ENCODE measurements at places on chromosomes 2 and 18. TPM values are rescaled to one million over a fixed set of nuclear protein-coding genes. Genes with fewer than 3 reads are reported as not detected.

DNA sequence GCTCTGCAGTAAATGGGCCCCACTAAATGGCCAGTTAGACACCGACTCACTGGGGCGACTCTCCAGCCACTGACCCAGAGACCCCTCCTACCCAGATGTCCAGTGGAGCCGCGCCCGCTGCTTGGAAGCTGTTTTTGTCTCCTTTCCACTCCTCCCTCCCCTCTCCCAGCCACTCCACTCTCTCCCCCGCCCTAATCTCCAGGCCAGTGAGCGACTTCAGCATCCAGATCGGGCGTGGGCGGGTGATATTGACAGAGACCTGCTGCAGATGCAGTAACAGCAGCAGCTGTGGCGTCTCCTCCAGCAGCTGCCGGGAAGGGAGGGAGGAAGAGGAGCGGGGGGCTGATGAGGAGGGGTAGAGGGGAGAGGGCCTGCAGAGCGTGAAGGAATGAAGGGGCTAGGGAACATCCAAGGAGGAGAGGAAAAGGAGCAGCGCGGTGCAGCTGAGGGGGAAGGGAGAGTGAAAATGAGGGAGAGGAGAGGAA lies at the start of gene SCN7A:
TSS of gene SCN7A (minus strand) at position 110 of the 485 bp plus-strand sequence. CDS start 16,553 bp downstream, outside the sequence.
- peak; percentile 54 for DNase-seq

DNA sequence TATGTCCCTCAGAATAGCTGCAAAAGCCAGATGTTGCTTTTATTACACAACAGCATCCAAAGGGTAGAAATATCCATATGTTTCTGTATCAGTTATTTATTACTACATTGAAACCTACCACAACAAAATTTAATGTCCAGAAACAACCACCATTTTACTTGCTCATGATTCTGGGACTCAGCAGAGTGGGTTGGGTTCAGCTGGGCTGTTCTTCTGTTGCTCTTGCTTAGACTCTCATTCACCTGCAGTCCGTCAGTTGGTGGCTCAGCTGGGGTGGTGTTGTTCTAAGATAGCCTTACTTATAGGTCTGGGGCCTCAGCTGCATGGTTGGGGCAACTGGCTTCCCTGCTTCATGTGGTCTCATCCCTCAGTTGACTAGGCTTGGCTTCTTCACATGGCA lies 21.7 kb downstream of the AQP4 start:
- DNase-seq: no peak

- DNase-seq: peak; percentile 62
These were observed 148.8 kb downstream of the VAPA start for GRCh38 chr18:10062302-10063300.

GRCh38 chr2:28643911-28644334 lies 107.7 kb upstream of the PPP1CB start:
- peak; percentile 83 for DNase-seq

DNA sequence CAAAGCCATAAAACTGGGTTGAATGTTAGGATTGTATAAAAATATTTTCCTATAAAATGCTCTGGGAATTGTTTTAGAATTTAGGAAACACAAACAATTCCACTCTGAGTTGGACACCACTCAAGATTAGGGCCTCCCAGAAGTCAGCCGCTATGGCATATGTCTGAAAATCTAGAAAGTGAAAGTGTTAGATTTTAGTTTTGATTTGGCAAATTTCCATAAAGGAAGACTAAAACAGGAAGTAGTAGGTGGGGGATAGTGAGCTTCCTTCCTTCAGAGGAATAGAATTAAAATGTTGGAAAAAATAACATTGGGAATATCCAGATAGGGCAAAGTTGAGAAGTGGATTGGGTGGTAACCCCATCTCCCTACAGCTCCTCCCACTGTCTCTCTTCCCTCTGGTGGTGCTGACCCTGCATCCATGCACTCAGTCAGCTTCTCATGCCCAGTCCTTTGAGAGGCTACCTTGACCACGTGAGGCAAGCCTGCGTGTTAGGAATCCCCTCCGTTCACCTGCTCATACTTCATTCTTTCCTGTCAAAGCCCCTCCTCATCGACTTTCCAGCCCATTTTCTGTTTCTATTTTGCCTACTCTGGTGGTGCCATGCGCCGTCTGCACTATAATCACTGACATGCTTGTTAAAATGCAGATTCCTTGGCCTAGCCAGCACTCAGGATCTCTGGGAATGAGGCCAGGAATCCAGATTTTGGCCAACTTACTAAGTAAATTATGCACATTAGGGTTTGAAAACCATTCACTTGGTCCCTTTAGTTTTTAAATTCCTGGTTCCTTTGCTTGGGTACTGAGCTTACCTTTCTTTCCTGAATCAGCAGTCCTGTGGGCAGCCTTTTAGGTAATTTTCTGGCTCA lies 83.5 kb downstream of the POLE4 start:
- DNase-seq: no peak

- DNase-seq: no peak
These were observed 230.8 kb downstream of the ATAD2B start for GRCh38 chr2:23695890-23696751.

DNA sequence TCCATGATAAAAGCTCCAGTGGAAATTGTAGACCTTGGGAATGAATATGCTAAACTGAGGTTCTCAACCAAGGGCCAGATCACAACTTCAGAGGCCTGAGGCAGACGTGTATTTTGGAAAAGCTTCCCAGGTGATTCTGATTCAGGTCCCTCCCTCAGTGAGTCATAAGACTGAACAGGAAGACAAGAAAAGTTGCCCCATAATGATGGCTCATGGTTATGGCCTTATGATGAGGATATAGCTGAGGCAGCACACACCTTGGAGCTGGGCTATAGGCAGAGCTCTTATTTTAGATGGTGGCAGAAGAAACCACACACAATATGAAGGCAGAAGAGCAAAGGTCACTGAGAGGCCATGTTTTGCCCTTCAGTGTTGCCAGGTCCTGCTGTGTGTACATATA lies 9.6 kb downstream of the ANTXR1 start:
- DNase-seq: no peak

Gene LRRTM4
- total RNA-seq: 0.59 TPM

Gene KHK
- 0.95 TPM for total RNA-seq

Gene EDAR
- total RNA-seq: not detected

Gene ANKRD30BL
- not detected for total RNA-seq
